Lung (tissue), 17 donors: ENCODE measurements at places on chromosomes 11 and 22. TPM values are rescaled to one million over a fixed set of nuclear protein-coding genes. Genes with fewer than 3 reads are reported as not detected.

BCL2L13 gene
- total RNA-seq, result 52.4 TPM

CARD10 gene
- total RNA-seq, result 16.3 TPM

DNA sequence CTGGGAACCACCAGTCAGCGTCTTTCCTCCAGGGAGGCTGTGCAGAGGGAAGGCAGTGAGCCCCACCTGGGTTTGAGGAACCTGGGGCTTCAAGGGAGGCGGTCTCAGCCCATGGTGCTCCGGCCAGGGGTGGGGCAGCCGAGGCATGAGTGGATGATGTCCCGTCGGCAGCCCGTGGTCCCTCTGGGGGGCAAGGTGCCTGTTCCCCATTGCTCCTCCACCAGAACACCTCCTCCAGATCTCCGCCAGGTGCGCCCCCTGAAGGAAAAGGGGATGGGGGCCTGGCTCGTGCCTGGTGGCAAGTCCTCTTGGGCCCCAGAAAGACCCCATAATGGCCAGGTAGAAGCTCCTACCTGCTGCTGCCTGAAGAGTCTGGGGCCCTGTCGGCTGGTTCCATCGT lies 94.1 kb downstream of the KCNQ1 start:
- H3K27me3 ChIP-seq, result no peaks in the 10 kb centered on the region
- H3K36me3 ChIP-seq, result no peaks in the 10 kb centered on the region
- no peak for DNase-seq
- no peak overlapping the region for H3K27ac ChIP-seq
- no peaks in the 10 kb centered on the region for H3K4me1 ChIP-seq

PCF11 gene
- total RNA-seq, result 63.3 TPM

- no peak overlapping the region for H3K27ac ChIP-seq
- H3K36me3 ChIP-seq, result no peaks in the 10 kb centered on the region
- H3K4me3 ChIP-seq, result no peak overlapping the region
- no peaks in the 10 kb centered on the region for H3K4me1 ChIP-seq
- no peaks in the 10 kb centered on the region for H3K27me3 ChIP-seq
These were observed 265.2 kb downstream of the KCNA4 start for GRCh38 chr11:29751618-29752017.

GRCh38 chr22:42248995-42249394 lies 21.5 kb downstream of the TCF20 start:
- H3K27ac ChIP-seq, result no peak overlapping the region
- H3K4me3 ChIP-seq, result no peak overlapping the region
- no peaks in the 10 kb centered on the region for H3K4me1 ChIP-seq
- DNase-seq, result no peak
- no peaks in the 10 kb centered on the region for H3K36me3 ChIP-seq
- H3K27me3 ChIP-seq, result no peaks in the 10 kb centered on the region

IGSF22 gene
- total RNA-seq, result 0.77 TPM

DNA sequence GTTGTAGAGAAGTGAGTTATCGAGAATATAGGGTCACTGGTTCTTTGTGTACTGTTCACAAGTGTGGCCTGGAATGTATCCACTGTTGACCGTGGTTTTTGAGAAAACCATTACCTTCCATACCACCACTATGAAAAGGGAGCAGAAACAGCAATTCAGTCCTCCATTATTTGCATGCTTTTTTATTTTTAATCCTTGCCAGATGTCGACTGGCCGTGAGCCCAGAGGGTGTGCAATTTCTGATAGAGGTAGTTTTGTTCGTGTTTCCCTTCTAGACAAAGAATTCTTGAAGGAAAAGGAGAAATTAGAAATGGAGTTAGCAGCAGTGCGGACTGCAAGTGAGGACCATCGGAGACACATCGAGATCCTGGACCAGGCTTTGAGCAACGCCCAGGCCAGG lies 81.7 kb downstream of the AMOTL1 start:
- DNase-seq, result peak; percentile 29
- H3K36me3 ChIP-seq, result peaks cover 18% of the 10 kb centered on the region
- H3K4me3 ChIP-seq, result no peak overlapping the region
- no peaks in the 10 kb centered on the region for H3K4me1 ChIP-seq
- H3K27me3 ChIP-seq, result no peaks in the 10 kb centered on the region
- H3K27ac ChIP-seq, result no peak overlapping the region
